ENCODE measurements at places on chromosomes 16 and 17.

DNA sequence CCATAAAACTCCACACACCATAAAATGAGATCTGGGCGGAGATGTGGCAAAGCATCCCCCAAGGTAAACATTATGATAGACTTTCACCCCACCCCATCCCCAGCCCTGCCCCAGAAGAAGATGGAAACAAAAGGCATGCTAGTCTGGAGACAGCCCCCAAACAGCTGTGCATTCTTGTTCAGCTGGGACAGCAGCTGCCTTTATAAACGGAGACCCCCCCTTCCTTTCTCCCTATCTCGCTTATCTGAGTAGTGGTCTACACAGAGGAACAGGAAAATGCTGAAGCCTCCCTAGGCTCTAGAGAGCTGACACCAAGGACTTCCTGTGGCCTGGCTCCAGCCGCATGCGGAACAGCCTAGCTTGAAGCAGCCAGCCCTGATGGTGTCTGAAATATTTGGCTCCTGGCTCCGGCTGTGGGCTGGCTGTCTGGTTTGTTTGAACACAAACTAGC, 190.3 kb upstream of the ANKFN1 start:
- no peak overlapping the region for H3K27ac ChIP-seq
- DNase-seq, result no peak
- H3K27me3 ChIP-seq, result no peaks in the 10 kb centered on the region
- no peak overlapping the region for H3K4me3 ChIP-seq

GRCh38 chr16:83912519-83913244, 13.8 kb downstream of the MLYCD start:
- no peaks in the 10 kb centered on the region for H3K27me3 ChIP-seq
- no peak for DNase-seq
- H3K27ac ChIP-seq, result no peak overlapping the region
- no peaks in the 10 kb centered on the region for H3K4me1 ChIP-seq
- peaks cover 50% of the 10 kb centered on the region for H3K36me3 ChIP-seq

DNA sequence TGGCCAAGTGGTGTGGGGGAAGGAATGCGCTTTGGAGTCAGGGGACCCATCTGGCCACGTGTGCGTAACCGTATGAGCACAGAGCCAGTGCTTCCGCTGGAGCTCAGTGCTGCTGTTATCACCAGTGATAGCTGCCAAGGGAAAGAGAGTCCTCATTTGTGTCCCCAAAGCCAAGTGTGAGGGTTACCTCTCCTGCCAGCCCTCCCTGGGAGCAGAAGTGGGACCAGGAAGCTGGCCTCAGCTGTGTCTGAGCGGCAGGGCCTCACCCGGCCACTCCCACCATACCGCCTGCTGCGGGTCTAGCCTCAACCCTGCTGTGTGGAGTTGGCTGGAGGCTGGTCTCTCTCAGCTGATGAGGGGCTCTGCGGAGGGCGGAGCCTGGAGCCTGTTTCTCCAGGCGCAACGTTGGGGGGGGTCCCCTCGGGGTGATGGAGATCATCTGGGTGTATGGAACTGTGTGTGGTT, 44.5 kb downstream of the MEAK7 start:
- no peaks in the 10 kb centered on the region for H3K4me1 ChIP-seq
- no peak overlapping the region for H3K27ac ChIP-seq
- no peaks in the 10 kb centered on the region for H3K27me3 ChIP-seq
- H3K4me3 ChIP-seq, result no peak overlapping the region

DNA sequence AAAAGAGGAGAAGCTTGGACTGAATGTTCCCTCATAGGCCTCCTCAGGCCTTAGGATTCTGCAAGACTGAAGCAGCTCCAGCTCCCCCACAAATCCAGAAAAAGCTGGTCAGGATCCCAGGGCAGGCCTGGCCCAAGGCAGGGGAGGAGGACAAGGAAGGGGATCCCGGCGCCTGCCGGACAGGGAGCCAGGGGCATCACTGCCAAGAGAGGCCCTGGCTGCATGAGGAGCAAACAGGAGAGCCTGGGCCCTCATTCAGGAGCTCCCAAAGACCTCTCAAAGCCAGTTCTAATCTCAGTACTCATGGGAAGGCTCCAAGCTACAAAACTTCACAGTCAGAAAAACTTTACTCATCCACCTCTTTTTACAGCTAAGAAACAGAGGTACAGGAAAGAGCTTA, 67.3 kb downstream of the ZNF423 start:
- DNase-seq, result no peak
- no peak overlapping the region for H3K4me3 ChIP-seq
- H3K27ac ChIP-seq, result no peak overlapping the region
- H3K4me1 ChIP-seq, result no peaks in the 10 kb centered on the region
- no peaks in the 10 kb centered on the region for H3K36me3 ChIP-seq
- H3K27me3 ChIP-seq, result peaks cover 4% of the 10 kb centered on the region

GRCh38 chr16:24853830-24854229, 8.1 kb downstream of the SLC5A11 start:
- no peak for DNase-seq
- no peaks in the 10 kb centered on the region for H3K27me3 ChIP-seq
- no peak overlapping the region for H3K4me3 ChIP-seq
- H3K4me1 ChIP-seq, result peaks cover 10% of the 10 kb centered on the region

GRCh38 chr17:42125565-42125964, 3.0 kb downstream of the HSPB9 start:
- H3K27ac ChIP-seq, result no peak overlapping the region
- no peaks in the 10 kb centered on the region for H3K27me3 ChIP-seq
- no peak for DNase-seq
- no peak overlapping the region for H3K4me3 ChIP-seq

DNA sequence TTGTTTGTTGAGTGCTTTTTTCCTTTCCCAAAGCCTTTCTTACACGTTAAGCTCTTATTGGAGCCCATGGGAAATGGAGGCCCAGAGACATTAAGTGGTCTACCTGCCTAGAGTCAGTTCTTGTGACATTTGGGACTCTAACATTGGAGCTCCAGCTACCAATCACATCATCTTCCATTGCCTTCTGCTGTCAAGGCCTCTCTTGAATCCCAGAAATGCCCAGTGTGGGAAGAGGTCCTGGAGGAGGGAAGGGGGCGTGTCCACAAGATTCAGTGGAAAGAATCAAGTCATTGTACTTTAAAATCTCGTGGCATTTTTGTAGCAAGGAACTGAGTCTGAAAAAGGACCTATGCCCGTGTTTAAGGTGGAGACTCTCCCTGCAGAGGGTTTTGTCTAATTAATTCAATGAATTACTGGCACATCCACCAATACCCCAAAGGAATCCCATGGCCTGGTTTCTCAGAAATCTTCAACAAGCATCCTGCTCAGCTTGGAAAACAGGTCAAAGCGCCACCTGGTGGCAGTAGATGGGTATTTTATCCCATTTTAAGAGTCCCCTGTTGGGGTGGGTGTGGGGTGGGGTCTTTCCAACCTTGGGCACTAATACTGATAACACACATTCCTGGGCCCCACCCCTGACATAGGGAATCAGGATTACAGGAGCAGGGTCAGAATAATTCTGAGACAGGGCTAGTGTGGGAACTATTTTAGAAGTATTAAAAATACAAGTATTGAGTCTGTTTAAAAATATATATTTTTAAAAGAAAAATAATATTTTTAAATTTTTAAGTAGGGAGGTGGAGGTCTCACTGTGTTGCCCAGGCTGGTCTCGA, 24.6 kb downstream of the GPT2 start:
- no peaks in the 10 kb centered on the region for H3K27me3 ChIP-seq
- H3K4me1 ChIP-seq, result peaks cover 20% of the 10 kb centered on the region
- no peak overlapping the region for H3K4me3 ChIP-seq
- DNase-seq, result no peak

Data from stimulated activated naive B cell treated with anti-CD40 and anti-IgM and Interleukin-4, amounts not matched to agents 10 μg/mL and 1 μg/mL and 100 μg/mL, for 72 hours (primary cell).